ENCODE measurements at places on chromosomes 1 and 21.

DNA sequence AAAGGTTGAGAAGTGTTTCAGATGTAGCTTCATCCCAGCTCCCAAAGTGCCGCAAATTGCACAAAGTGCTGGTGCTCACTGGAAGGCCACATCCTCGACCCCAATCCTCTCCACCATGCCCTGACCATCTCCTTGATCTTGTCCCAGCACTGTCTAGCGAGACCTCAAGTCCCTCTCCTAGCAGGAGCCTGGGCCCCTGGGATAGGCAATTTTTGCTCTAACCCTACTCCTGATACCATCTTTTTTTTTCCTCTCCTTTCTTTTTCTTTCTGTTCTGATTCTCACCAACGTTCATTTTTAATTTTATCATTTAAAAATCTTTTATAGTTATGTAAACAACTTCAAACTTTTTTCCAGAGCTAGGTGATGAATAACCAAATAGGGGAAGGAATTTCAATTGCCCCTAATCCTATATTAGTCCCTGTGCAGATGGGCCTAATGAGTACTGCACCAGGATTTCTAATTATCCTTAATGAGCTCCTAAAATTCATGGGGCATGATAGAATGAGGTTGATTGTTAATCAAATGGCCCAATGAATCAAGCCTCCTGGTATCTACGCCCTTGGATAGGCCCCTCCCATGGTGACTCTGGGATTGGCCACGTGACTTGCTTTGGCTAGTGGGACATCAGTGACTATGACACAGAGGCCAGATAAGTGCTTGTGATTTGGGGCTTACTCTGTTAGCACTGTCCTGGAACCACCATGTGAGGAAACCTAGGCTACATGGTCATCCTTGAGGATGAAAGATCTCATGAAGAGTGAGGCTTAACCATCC lies 41.5 kb upstream of the TENT5B start:
- no peak for DNase-seq

- no peak for DNase-seq
These were observed 78.0 kb downstream of the SYT6 start for GRCh38 chr1:114075546-114076242.

- DNase-seq = no peak
These were observed 51.8 kb downstream of the DOP1B start for GRCh38 chr21:36208326-36209013.

DNA sequence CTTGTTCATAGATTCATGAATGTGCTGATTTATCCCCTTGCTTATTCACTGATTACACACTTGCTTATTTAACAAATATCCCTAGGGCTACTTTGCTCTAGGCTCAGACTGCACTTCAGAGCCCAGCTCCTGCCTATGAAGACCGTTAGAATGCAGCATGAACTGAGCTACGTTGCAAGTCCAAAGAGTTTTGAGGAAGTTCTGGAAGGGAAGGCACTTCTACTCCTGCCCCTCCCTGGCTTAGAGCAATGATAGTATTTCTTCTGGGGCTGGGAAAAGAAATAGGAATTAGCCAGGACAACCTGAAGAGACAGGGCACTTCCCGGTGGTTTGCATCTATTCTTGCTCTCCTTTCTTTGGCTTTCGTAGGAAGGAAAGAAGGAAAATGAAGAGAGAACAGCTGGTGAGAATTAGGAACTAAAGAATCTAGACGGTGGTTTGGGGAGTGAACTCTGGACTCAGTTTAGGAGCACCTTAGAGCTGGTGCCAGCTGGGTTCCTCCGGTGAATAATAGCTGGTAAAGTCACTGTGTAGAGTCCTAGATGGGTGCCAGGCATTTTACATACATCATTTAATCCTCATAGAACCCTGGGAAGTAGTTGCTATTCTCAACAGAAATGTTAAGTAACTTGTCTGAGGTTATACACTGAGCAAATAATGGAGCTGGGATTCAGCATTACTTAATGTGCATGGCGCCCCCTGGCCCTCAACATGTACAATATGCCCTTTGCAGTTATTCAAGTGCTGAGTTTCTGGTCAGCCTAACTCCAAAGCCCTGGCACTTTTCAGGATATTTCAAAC lies 65.9 kb downstream of the NDUFS5 start:
- peak; percentile 84 for DNase-seq

- DNase-seq = no peak
These were observed 127.1 kb upstream of the PKN2 start for GRCh38 chr1:88557014-88557413.

GRCh38 chr1:9225411-9225785 lies 9.2 kb upstream of the H6PD start:
- DNase-seq = no peak

GRCh38 chr21:39908265-39908923 lies 41.2 kb downstream of the PCP4 start:
- no peak for DNase-seq

DNA sequence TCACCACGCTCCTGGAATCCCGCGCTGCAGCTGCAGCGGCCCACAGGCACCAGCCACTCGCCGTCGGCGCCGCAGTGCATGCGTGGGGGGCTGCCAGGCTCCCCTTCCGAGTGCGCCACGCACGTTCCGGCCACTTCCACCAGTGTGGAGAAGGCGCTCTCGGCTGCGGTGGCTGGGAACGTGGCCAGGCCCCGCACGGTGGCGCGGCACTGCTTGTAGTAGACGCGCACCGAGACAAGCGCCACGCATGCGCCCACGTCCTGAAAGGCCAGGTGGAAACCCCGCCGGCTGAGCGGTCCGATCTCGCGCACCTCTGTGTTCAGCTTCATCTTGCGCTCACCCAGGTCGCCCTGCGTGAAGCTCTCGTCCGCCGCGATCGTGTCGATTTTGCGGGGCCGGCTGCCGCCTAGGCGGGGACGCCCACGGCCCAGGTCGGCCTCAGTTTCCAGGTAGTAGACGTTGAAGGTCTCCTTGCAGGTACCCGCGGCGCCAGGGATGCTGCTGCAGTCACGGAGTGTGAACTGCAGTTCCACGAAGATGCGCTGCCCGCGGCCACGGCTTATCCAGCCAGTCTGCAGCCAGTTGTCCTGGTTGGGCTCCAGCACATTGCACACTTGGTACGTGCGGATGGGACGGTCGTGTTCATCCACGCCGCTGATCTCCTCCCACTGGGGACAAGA lies 3.4 kb downstream of the EPHA10 start:
- no peak for DNase-seq

DNA sequence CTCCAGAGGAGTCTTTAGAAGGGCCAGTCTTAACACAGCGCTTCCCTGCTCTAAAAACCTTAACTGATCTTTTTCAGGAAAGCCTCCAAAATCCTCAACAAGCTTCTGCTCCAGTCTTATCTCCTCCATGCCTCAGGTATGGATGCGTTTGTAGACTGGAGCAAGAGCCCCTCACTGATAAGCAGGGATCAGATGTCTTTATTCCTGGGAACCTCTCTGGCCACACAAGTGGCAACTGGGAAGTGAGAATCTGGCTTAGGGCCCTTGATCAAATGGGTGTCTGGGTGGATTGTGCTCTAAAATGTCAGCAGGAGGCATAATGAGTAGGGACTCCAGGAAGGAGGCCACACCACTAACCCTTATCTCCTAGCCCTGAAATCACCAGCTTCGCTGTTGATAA lies 1.4 kb downstream of the ZBTB8A start:
- no peak for DNase-seq

DNA sequence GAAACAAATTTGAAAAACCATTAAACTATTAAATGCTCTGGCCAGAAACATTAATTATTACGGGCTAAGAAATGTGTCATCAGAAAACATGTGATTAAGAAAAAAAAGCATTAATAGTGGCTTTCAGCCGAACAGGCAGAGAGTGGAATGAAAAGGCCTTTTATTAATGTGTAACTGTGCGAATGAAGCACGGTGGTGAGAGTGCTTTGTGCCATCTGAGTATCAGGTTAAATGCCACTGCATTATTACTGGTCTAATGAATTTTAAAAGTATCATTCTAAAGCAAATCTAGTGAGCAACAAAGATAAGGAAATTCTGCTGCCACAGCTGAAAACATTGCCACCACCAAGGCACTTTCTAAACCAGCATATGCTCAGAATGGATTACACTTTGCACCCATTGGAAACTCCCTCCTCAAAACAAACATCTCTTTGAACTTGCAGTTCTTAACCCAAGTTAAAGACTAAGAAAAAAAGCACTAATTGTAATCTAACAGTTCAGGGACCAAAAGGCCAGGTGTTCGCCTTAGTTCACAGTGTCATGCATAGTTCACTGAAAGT lies 30.0 kb upstream of the SSX2IP start:
- DNase-seq = no peak
